ENCODE measurements at places on chromosomes 3 and 15.

DNA sequence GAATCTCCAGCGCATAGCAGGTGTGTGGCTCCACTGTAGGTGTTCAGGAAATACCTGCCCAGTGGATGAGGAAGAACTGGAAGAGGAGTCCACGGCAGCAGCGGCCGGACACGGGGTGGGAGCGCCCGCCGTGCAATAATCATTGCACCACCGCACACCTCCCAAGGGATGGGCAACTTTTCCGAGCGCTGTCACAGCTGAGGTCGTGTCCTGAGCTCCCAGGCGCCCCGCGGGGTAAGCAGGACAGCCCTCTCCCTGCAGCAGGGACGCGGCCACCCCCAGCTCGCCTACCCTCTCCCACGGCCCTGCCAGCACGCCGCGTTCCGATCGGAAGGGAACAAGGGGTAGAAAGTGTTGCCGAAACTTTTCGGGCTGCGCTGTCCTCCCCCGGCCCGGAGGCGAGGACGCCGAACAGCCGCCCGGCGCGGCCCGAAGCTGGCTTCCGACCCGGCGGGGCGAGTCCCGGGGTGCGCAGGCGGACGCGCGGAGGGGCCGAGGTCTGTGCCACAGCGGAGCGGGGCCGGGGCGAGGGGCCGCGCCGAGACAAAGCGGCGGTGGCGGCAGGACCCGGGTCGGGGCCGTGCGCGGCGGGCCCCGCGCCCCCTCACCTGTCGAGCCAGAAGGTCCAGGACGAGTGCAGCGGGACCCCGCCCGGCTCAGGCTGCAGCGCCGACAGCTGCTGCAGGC, 475 bp downstream of the EIF4E3 start:
- peak overlapping the region; percentile 72 for H3K4me3 ChIP-seq
- H3K27ac ChIP-seq: peak overlapping the region; percentile 73
- H3K27me3 ChIP-seq: no peaks in the 10 kb centered on the region

DNA sequence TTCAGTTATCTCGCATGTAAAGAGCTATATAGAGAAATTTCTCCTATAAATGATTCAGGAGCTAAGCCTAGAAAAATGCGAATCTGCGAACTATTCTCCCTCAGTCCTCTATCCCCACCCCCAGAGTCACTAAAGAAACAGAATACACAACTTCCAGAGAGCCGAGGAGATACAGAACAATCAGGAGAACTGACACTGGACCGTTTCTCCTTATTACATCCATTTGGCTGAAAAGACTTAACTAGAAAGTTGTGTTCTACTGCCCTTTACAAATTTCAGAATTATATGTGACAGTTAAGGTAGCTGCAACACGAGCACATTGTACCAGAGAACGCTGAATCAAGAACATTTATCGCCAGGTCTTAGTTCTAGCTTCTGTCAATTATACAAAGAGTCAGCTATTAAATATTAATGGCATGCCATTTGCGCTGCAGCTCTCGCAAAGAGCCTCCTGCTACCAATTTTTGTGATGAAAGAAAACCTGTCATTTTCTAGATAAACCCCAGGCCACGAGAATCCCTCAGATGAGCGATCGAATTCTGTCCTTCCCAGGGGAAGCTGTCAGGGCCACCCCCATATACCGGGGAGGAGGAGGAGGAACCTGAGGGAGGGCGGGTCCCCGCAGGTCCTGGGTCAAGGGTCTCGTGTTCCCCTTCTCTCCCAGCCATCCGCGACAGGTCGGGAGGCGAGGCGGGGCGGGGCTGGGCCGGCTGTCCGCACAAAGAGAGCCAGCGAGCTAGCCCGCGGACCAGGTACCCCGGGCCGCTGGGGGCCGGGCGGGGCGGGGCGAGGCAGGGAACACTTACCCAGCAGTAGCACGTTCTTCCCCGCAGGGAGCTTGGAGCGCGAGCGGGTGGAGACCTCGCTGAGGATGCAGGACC, 878 bp downstream of the DYNC1LI1 start:
- H3K27me3 ChIP-seq: no peaks in the 10 kb centered on the region
- peak overlapping the region; percentile 77 for H3K27ac ChIP-seq
- peak overlapping the region; percentile 89 for H3K4me3 ChIP-seq
- no peaks in the 10 kb centered on the region for H3K36me3 ChIP-seq
- DNase-seq: peak; percentile 7

DNA sequence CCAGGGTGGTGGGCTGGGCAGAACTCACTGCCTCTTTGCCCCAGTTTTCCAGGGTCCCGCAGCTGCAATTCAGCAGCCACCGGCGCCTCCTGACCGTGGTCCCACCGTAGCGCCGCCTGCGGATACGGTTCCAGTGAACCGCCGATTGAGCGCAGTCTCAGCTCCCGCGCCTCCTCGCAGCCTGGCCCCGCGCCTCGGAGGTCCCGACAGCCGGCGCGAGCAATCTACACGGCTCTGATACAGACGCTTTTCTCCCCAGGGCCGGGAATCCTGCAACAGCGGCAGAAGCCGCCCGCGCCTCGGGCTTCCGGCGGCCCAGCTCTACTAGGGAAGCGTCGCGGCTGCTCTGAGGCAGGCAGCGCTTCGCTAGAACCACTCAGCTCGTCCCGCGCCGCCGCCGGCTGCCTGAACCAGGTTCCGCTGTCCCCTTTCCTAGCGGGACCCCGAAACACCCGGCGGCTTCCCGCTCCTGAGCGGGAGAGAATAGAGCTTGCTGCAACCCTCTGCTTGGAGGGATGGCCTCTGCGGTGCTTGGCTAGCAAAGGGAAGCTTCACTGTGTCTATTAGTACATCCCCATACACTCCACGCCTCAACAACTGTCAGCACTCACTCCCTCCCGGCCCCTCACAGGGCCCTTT, 3.1 kb downstream of the FOXL2NB start:
- H3K27me3 ChIP-seq: peaks cover 39% of the 10 kb centered on the region
- H3K36me3 ChIP-seq: no peaks in the 10 kb centered on the region
- peak overlapping the region; percentile 36 for H3K4me3 ChIP-seq

GRCh38 chr3:120796976-120797375, 54.4 kb downstream of the GTF2E1 start:
- DNase-seq: no peak
- no peaks in the 10 kb centered on the region for H3K4me1 ChIP-seq
- H3K27me3 ChIP-seq: no peaks in the 10 kb centered on the region

DNA sequence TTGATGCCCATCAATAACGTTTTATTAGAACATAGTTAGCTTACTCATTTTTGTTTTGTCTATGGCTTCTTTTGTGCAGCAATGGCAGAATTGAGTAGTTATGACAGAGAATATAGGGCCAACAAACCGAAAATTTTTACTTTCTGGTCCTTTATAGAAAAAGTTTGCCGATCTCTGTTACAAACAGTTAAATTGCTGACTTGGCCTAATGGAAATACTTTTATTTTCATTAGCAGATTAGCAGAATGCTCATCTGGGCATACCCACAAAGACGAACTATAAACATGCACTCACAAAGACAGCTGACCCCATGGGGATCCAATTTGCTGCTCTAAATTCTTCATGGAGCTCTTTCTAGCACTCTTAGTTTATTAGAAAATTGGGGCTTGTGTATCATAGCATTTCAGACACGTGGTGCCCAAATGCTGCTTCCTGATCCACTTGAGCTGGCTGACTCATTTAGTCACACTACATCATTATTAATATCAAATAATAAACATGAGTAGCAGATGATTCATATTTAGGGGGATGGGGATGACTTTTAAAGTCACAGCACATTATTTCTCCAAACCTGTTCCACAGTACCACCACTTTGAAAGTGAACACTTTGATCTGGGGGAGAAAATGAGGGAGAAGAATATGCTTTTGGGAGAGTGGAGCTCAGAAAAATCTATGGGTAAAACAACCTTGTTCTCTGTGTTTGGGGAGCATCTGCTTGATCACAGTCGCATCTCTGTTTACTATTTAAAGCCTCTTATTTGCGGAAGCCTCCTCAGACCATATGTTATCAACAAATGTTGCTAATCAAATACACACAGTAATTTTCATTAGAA, 228.1 kb upstream of the FEZF2 start:
- no peaks in the 10 kb centered on the region for H3K4me1 ChIP-seq
- H3K36me3 ChIP-seq: no peaks in the 10 kb centered on the region
- no peak overlapping the region for H3K27ac ChIP-seq
- H3K4me3 ChIP-seq: no peak overlapping the region
- H3K27me3 ChIP-seq: no peaks in the 10 kb centered on the region
- DNase-seq: no peak

GRCh38 chr3:47520756-47521155, 7.2 kb upstream of the ELP6 start:
- H3K4me3 ChIP-seq: no peak overlapping the region
- no peak for DNase-seq
- H3K4me1 ChIP-seq: peaks cover 2% of the 10 kb centered on the region
- no peaks in the 10 kb centered on the region for H3K27me3 ChIP-seq
- H3K36me3 ChIP-seq: no peaks in the 10 kb centered on the region

GRCh38 chr3:4332111-4332510, 28.9 kb downstream of the SETMAR start:
- no peak overlapping the region for H3K27ac ChIP-seq
- no peak for DNase-seq
- no peaks in the 10 kb centered on the region for H3K4me1 ChIP-seq
- H3K36me3 ChIP-seq: no peaks in the 10 kb centered on the region
- no peak overlapping the region for H3K4me3 ChIP-seq

- no peaks in the 10 kb centered on the region for H3K4me1 ChIP-seq
- no peaks in the 10 kb centered on the region for H3K27me3 ChIP-seq
- H3K27ac ChIP-seq: no peak overlapping the region
- H3K4me3 ChIP-seq: no peak overlapping the region
Observed at GRCh38 chr3:52857864-52858263, 23.0 kb upstream of the MUSTN1 start.

DNA sequence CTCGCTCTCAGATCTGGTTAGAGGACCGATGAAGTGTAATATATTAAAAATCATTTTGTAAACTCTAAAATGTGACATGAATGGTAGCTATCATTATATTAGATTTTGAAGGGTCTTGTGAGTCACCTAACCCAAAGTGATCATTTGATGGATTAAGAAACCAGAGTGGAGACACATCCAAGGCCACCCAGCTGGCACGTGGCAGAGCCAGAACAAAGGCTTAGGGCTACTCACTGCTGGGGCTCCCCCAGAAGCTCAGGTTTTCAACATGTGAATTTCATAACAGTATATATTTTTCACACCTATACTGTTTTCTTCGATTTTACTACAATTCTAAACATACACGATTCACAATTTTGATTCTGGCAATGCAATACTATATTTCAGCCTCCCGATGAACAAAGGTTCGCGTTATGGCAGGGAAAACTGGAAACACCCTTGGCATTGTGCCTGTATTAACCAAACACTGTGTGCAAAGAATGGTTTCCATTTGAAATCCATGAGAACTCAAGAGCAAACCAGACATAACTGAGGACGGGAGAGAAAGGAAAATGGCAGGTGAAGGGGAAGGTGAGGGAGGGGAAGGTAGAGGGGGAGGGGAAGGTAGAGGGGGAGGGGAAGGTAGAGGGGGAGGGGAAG, 88.9 kb downstream of the ADAMTS17 start:
- H3K4me1 ChIP-seq: no peaks in the 10 kb centered on the region
- no peaks in the 10 kb centered on the region for H3K36me3 ChIP-seq
- H3K27ac ChIP-seq: no peak overlapping the region
- H3K4me3 ChIP-seq: no peak overlapping the region
- no peaks in the 10 kb centered on the region for H3K27me3 ChIP-seq

GRCh38 chr3:71454512-71455403, 128.8 kb downstream of the FOXP1 start:
- H3K36me3 ChIP-seq: no peaks in the 10 kb centered on the region
- H3K27me3 ChIP-seq: no peaks in the 10 kb centered on the region
- peak overlapping the region; percentile 70 for H3K27ac ChIP-seq
- H3K4me1 ChIP-seq: peaks cover 85% of the 10 kb centered on the region
- no peak for DNase-seq
- H3K4me3 ChIP-seq: peak overlapping the region; percentile 9

DNA sequence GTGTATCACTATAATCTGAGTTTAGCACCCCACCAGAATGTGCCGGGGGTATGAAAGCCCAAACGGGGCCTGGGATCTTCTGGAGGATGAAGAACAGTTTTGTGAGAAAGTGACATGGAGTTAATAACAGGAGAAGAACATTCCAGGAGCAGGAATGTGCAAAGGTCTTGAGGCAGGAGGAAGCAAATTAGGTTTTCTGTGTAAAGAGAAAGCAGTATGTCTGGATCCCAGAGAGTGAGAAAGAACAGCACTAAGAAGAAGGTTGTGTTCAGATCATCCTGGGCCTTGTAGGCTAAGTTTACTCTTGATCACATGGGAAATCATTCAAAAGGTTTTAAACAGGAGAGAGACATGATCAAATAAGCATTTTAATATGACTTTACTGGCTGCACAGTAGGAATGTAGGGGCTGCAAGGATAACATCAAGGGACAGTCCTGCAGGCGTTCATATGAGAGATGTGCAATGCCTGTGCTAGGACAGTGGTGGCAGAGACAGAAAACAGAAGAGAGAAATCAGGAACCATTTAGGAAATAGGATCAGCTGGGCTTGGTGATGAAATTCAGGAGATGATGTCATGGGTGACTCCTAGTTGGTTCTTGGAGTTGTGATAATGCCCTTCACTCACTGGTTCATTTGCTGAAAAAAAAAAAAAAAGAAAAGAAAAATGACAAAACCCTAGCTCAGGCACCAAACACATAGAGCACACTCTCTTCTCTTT, 113.5 kb downstream of the TNIK start:
- DNase-seq: no peak
- H3K27me3 ChIP-seq: no peaks in the 10 kb centered on the region
- H3K4me3 ChIP-seq: no peak overlapping the region
- H3K4me1 ChIP-seq: no peaks in the 10 kb centered on the region
- no peaks in the 10 kb centered on the region for H3K36me3 ChIP-seq
- no peak overlapping the region for H3K27ac ChIP-seq

All from effector memory CD4-positive, alpha-beta T cell (primary cell).